NCI-H446 treated with DMSO at 0.1 percent for 48 hours (cell line): ENCODE measurements at places on chromosomes 7 and 10.

DNA sequence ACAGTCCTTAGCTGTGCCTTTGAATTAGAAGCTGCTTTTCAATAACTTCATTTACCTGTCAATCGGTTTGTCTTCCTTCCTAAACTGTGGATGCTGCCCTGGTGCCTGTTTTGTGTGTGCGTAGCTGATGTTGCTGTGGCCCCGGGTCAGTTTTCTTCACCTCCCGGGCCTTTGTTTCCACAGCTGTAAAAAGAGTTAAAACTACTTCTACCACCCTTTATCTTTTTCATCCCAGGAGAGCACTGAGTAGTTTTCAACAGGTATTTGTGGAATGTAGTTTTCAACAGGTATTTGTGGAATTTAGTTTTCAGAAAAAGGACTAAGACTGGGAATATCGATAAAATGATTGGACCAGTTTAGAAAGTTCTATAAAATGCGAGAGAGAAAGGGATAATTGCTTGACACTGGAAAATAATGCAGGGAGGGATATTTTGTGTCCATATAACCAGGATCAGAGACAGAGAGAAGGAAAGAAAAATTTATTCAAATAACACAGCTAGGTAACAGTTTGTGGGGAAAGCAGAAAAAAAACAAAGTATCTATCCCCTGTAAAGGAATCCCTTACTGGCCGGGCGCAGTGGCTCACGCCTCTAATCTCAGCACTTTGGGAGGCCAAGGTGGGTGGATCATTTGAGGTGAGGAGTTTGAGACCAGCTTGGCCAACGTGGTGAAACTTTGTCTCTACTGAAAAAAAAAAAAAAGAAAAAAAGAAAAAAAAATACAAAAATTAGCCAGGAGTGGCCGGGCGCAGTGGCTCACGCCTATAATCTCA is 15.9 kb upstream of the IGF2BP3 start:
- no peak for DNase-seq

DNA sequence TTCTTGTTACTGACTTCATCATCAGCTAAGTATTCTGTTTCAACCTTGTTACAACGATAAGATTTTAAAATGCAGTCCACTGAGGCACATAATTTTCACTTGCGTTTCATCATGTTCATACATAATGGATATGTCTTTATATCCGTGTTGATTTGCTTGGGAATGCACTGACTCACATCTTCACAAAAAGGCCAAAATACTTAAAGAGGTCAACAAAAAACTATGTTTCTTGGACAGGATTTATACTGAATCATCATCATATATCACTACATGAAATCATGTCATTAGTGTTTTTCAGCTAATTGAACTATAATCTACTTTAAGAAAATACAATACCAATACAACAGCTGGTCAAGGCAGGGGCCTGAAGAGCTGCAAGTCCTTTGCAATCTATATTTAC is 324.5 kb upstream of the KLF6 start:
- DNase-seq: no peak

GRCh38 chr10:131998845-131999681 is 17.3 kb upstream of the BNIP3 start:
- DNase-seq: no peak

GRCh38 chr7:94311515-94311914 is 83.2 kb upstream of the COL1A2 start:
- DNase-seq: no peak

GRCh38 chr10:121332829-121333765 is 265.1 kb downstream of the FGFR2 start:
- DNase-seq: no peak

GRCh38 chr7:99036546-99037111 is 107.3 kb downstream of the SMURF1 start:
- DNase-seq: no peak

DNA sequence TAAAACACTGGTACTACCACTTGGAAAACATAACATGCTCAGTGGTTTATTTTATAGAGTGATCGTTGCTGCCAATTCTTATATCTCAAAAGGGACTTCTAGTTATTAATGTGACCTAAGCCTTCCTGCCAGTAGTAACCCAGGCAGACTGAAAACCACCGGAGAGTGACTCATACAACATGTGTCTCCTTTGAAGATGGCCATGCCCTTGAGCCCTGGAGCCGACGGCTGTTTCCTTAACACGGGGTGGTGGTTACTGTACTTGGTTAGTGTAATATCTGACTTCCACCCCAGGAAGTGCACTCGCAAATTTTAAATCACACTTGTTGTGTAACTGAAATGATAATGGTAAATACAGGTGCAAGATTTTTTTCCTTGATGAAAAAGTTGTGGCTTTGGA is 30.5 kb downstream of the JAKMIP3 start:
- DNase-seq: no peak

- no peak for DNase-seq
Observed at GRCh38 chr10:91154842-91155241, 65.6 kb upstream of the PCGF5 start.

GRCh38 chr10:13117841-13118783 is 18.1 kb downstream of the OPTN start:
- no peak for DNase-seq
